ENCODE measurements at places on chromosomes 3 and 15.

GRCh38 chr3:55490276-55490913 lies 3.3 kb upstream of the WNT5A start:
- DNase-seq: no peak

DNA sequence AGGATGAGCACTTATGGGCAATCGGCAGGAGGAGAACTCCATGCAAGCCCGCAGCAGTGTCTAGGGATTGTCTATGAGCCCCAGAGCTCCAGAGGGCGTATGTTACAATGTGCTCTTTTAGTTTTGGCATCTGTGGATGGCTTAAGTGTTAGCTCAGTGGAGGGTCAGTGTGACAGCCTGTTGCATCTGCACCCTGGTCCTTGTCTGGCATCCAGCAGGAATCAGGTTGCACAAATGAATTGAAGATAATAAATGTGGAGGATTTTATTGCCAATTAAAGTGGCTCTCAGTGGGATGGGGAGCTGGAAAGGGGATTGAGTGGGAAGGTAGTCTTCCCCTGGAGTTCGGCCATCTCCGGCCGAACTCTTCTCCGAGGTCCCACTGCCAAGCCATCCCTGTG lies 11.8 kb upstream of the PRICKLE2 start:
- no peak for DNase-seq

DNA sequence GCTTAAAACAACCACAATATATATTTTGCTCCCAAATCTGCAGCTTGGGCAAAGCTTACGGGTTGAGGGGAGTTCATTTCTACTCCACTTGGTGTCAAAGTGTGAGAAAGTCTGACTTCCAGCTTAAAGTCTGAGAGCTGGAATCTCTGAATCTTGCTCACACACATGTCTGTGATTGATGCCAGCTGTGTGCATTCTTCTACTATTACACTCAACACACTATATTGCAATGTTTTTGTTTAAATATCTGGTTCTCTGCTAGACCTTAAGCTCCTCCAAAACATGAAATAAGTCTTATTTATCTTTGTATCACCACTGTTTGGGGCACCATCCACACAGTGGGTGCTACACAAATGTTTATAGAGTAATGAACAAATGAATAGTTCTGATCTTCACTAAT lies 36.7 kb upstream of the SECISBP2L start:
- no peak for DNase-seq

DNA sequence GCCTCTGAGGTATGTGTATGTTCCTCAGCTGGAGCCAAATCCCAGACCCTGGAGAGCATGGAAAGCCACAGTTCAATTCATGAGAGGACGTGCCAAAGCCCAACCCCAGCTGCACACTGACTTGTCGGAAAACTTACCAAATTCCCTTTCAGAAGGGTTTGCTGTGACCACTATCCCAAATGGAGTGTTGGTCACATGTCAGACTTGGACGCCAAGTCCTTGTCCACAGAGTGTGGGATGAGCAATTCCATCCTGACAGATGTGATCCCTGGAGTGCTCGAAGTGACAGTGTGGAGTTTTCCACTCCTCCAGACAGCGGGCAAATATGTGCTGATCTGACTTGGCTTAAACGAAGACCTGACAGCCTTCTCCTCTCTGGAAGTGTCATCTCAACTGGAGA lies 71.2 kb downstream of the RORA start:
- DNase-seq: no peak

DNA sequence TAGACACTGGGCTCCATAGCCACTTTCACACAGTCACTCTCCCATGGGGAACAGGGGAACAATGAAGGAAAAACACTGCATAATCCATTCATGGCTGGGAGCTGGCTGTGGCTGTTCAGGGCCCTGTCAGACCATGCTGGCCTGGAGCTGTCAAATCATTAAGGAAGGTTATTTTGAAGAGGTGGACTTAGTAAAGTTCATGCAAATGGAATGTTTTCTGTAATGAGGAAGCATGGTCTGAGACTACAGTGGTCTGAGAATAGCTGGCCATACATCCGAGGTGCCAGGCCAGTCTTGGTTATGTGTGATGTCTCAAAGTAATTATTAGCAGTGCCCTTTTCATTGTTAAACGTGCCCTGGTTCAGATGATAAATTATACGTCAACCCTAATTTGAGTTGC lies 117.1 kb upstream of the MRPS22 start:
- no peak for DNase-seq

DNA sequence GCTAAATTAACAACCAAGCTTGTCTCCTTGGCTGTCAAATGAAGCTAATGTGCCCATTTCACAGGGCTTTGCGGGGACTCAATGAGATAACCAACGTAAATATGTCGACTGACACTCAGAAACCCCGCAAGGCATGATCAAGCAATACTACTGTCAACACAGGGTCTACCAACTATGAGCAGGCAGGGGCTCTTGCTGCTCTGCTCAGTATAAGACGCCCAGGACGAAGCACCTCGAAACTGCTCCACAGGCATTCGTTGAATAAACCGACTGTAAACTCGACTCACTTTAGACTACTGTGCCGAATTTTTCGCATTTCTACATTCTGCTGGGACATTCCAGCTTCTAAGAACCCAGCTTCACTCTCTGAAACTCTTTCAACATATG lies 55.0 kb downstream of the FEZF2 start:
- no peak for DNase-seq

DNA sequence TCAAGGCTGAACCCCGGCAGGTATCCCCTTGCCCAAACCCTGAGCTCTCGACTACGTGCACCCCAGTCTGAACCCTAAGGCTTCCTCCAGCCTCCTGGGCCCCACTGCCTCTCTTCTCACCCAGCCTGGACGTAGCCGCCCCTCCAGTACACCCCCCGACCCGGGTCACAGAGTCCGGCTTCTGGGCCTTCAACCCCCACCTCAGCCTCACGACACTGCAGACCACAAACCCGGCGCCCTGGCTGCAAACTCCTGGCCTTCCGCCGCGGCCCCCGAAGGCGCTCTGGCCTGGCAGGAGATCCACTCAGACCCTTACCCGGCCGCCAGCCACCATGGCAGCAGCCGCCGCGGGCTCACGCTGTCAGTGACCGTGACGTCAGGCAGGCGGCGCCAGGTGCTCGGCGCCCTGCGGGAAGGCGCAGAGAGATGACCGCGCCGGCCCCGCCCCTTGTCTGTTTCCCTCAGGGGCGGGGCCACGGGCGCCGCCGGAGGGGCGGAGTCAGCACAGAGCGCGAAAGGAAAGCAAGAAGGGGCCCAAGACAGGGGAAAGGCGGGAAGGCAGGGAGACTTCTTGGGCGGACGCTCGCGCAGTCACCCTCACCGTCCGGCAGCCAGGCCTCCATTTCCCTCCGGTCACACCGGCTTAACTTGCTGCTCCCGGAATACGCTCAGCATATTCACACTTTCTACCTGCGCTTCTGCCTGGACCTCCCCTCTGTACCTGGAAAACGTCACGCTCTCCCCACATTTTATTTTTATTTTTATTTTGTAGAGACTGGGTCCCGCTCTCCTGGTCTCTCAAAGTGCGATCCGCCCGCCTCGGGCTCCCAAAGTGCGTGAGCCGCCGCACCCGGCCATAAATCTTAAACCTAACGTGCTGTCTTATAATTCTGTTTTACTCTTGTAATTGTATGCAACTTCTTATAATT lies at the start of gene RMDN3:
Gene RMDN3 (minus strand): TSS at position 372 of the 929 bp plus-strand sequence. CDS start 471 bp downstream, outside the sequence.
- DNase-seq: peak; percentile 86

- no peak for DNase-seq
Measured at GRCh38 chr15:82648257-82649103, 1.3 kb upstream of the CPEB1 start.

DNA sequence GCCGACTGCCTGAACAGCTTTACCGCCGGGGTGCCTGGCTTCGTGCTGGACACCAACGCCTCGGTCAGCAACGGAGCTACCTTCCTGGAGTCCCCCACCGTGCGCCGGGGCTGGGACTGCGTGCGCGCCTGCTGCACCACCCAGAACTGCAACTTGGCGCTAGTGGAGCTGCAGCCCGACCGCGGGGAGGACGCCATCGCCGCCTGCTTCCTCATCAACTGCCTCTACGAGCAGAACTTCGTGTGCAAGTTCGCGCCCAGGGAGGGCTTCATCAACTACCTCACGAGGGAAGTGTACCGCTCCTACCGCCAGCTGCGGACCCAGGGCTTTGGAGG lies 815 bp downstream of the SPINT1 start:
- peak; percentile 12 for DNase-seq

- DNase-seq: no peak
Measured at GRCh38 chr3:31247850-31248562, 284.7 kb upstream of the STT3B start.

GRCh38 chr15:87707566-87708130 lies 548.9 kb downstream of the NTRK3 start:
- DNase-seq: no peak

- DNase-seq: no peak
Measured at GRCh38 chr3:51992017-51992682, 3.5 kb downstream of the RPL29 start.

DNA sequence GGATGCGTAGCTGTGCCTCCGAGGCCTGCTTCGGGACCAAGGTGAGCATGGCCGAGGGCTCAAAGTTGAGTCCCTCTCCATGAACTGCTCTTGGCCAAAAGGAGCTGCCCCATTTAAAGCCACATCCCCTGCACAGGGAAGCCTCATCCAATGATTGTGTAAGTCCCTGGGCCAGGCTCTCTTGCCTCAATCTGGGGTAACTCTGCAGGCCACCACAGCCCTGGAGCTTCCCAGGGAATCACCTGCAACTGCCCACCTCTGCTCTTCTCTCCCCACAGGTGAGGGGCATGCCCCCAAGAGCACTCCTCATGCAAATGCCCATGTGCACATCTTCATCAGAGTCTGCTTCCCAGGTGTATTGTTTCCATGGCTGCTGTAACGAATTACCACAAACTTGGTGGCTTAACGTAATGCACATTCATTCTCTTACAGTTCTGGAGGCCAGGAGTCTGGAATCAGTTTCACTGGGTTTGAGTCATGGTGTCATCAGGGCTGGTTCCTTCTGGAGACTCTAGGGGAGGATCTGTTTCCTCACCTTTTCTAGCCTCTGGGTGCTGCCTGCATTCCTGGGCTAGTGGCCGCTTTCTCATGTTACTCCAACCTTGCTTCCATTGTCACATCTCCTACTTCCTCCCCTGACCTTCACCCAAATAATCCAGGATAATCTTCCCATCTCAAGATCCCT lies 25.0 kb upstream of the LOXL1 start:
- no peak for DNase-seq

DNA sequence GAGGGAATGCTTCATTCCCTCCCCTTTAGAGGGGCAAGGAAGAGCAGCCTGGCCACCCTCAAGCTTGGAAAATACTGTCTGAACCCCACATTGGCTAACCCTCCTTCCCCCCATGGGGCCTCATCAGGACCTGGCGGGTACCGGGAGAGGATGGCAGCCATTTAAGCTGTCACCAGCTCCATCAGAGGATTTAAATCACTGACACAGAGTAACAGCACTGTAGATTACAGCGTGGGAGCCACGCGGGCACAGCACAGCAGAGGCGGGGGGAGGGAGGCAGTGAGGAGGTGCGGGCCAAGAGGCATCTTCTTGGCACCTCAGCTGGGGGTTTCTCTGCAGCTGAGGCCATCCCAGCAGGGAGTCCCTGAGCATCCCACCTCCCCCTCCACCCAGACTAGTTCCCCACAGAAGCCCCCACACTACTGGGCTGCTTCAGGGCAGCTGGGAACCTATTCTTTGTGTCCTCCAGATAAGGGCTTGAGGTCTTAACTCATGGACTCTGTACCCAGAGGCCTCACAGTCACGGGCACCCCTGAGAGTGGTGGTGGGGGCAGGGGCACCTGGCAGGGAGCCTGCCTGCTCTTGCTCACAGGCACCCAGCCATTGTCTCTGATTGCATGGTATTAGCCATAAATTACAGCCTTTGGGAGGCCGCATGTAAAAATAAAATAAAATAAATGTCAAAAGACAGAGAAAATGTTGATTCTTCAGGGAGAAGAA lies 21.9 kb upstream of the CACNA2D2 start:
- no peak for DNase-seq

GRCh38 chr15:63051156-63052066 lies 8.9 kb downstream of the TPM1 start:
- no peak for DNase-seq

GRCh38 chr3:66706890-66707289 lies 206.1 kb upstream of the LRIG1 start:
- no peak for DNase-seq

DNA sequence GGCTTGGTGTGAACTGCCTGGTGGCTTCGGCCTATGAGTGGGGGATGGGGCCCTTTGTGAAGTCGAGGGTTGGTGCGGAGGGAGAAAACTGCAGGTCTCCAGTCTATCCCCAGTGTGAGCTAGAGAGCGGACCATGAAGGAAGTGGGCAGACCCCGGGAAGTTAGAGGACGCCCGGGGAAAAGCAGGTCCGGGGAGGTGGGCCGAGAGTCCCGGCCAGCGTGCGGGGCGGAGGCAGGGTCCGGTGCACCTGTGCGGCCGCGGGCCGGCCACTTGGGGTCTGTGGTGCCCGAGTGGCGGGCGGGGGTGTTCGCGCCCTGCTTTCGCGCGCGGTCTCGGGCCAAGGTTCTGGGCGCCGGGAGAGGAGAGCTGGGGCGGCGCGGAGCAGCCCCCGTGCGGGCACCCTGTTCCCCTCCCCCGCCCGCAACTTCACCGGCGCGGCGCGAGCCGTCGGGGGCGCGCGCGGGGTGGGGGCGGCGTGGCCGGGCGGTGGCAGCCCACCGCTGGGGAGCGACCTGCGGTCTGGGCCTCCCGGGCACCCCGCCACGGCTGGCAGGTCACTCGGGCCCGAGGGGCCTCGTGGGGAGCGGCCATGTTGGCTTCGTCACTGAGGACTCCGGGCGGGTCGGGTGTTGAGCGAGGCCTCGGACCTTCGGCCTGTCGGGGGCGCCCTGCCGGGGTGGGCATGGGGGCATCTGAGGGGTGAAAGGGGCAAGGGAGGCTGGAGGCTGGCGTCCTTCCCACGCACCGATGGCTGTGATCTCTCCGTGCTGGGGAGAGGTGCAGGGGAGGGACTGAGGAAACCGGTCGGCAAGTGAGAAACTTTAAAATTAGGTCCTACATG lies 4.8 kb downstream of the UBE2E1 start:
- DNase-seq: no peak

DNA sequence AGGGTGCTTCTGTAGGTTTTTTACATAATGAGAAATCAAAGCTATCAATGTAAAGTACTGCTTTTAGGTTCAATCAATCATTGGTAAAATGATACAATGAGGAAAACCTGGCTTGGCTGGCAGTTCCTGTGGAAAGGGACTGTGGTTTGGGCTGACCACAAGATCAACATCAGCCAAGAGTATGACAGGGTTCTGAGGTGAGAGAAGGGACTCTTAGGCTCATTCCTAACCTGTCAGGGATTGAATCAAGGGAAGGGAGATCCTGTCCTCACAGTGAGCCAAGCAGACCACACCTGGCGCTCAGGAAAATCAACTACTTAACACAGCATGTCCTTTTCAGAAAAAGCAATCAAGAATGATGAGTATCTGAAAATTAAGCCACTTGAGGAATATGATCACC lies 111.1 kb downstream of the MAGI1 start:
- no peak for DNase-seq

DNA sequence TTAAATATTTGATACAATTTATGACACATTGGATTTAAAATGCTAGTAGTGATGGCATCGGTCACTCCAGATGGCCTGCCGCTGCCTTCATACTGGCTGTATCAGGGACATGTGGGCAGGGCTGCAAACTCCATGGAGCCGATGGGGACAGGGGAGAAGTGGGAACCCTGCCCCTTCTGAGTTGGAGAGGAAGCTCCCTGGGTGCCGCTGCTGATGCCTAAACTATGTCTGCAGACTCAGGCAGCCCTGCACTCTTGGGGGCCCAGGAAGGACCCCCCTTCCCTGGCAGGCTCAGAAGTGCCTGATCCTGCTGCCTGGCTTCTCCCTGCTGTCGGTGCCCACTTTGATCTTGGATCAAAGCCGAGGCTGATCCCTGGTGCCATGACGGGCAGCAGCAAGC lies 1522.1 kb downstream of the OTOL1 start:
- DNase-seq: no peak

- DNase-seq: no peak
Measured at GRCh38 chr3:119738741-119739140, 35.9 kb downstream of the CFAP91 start.
